Bronchial smooth muscle cell (primary cell): ENCODE measurements at places on chromosomes 6 and 20. TPM values are rescaled to one million over a fixed set of nuclear protein-coding genes. Genes with fewer than 3 reads are reported as not detected.

The FRMD1 gene
- total RNA-seq = not detected in 2 replicates

The TBX18 gene
- total RNA-seq = 8.2 and 32.6 TPM in 2 replicates

The EDN1 gene
- total RNA-seq = under 0.01 and 0.16 TPM in 2 replicates

The MUC21 gene
- not detected in 2 replicates for total RNA-seq

The COL9A1 gene
- total RNA-seq = not detected in 2 replicates

The ARFGAP1 gene
- total RNA-seq = 61.4 and 64.8 TPM in 2 replicates

The RTN4IP1 gene
- 5.7 and 6.2 TPM in 2 replicates for total RNA-seq

The MED20 gene
- 20.1 and 23.2 TPM in 2 replicates for total RNA-seq

The GSTA3 gene
- total RNA-seq = 0.17 TPM in 1 of 2 replicates, not detected in the other

The EIF6 gene
- 121 and 137 TPM in 2 replicates for total RNA-seq

The RBPJL gene
- total RNA-seq = not detected in 2 replicates

The ETV7 gene
- 0.47 and 1.1 TPM in 2 replicates for total RNA-seq

The POU5F1 gene
- total RNA-seq = not detected in 2 replicates

The EFHC1 gene
- total RNA-seq = 24.9 and 29.5 TPM in 2 replicates

The RSPH9 gene
- 0.95 and 1.7 TPM in 2 replicates for total RNA-seq

The SYNGAP1 gene
- 3.5 and 5.2 TPM in 2 replicates for total RNA-seq

The NTSR1 gene
- total RNA-seq = under 0.01 and 0.32 TPM in 2 replicates

The HLA-DQB1 gene
- not detected in 2 replicates for total RNA-seq

The C6orf52 gene
- not detected in 2 replicates for total RNA-seq

The CST1 gene
- total RNA-seq = 3.9 TPM in 1 of 2 replicates, not detected in the other

The MEI4 gene
- not detected in 2 replicates for total RNA-seq

The BTN1A1 gene
- total RNA-seq = under 0.01 TPM in 1 of 2 replicates, not detected in the other

The ZSCAN23 gene
- total RNA-seq = 5.7 and 6.1 TPM in 2 replicates

The OR2J3 gene
- total RNA-seq = not detected in 2 replicates

The TRIM10 gene
- total RNA-seq = under 0.01 TPM in 1 of 2 replicates, not detected in the other

The MYB gene
- under 0.01 and 0.17 TPM in 2 replicates for total RNA-seq

The FLRT3 gene
- 1.6 and 3.8 TPM in 2 replicates for total RNA-seq

The SERAC1 gene
- total RNA-seq = 7.6 and 8.3 TPM in 2 replicates

The PAK5 gene
- total RNA-seq = not detected in 2 replicates

The CCDC170 gene
- total RNA-seq = 0.47 and 1.5 TPM in 2 replicates

The CHRNA4 gene
- total RNA-seq = not detected in 2 replicates

The WFDC5 gene
- total RNA-seq = not detected in 2 replicates

The GNAS-AS1 gene
- total RNA-seq = 0.43 and 0.95 TPM in 2 replicates

The ADGRG6 gene
- under 0.01 and 0.32 TPM in 2 replicates for total RNA-seq

The DYNLT2 gene
- total RNA-seq = 0.26 and 0.63 TPM in 2 replicates

The TAPBP gene
- total RNA-seq = 28.6 and 31.1 TPM in 2 replicates

The SPATS1 gene
- total RNA-seq = 0.16 TPM in 1 of 2 replicates, not detected in the other

The PGC gene
- not detected in 2 replicates for total RNA-seq

The TOMM34 gene
- total RNA-seq = 6.5 and 19.7 TPM in 2 replicates

The DEFB132 gene
- total RNA-seq = not detected in 2 replicates

The SLA2 gene
- total RNA-seq = not detected in 2 replicates

The SAMD3 gene
- 4.4 and 4.9 TPM in 2 replicates for total RNA-seq

The EPB41L1 gene
- total RNA-seq = 12.0 and 12.4 TPM in 2 replicates

The NECAB3 gene
- total RNA-seq = 30.9 and 35.2 TPM in 2 replicates

The ZNF76 gene
- 17.6 and 18.3 TPM in 2 replicates for total RNA-seq

The PAX1 gene
- not detected in 2 replicates for total RNA-seq

The PPIL4 gene
- total RNA-seq = 23.5 and 32.5 TPM in 2 replicates
